ENCODE measurements at places on chromosomes 1 and 21.

DNA sequence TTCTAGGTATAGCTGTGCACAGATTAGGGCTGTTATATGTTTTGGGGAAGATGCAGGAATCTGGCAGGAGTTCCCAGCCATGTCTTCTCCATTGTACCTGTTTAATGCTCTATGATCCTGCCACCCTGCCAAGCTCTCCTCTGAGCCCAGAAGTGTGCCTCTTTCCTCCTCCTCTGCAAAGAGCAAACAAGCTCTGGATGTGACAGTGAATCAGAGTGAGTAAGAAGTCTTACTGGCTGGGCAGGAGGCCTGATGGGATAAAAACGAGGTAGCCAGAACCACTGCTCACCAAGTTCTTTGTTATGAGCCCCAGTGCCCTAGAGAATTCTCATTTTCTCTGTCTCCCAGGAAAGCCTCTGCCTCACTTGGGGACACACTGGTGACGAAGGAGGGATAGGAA is 69.0 kb downstream of the BRINP2 start:
- DNase-seq = no peak

DNA sequence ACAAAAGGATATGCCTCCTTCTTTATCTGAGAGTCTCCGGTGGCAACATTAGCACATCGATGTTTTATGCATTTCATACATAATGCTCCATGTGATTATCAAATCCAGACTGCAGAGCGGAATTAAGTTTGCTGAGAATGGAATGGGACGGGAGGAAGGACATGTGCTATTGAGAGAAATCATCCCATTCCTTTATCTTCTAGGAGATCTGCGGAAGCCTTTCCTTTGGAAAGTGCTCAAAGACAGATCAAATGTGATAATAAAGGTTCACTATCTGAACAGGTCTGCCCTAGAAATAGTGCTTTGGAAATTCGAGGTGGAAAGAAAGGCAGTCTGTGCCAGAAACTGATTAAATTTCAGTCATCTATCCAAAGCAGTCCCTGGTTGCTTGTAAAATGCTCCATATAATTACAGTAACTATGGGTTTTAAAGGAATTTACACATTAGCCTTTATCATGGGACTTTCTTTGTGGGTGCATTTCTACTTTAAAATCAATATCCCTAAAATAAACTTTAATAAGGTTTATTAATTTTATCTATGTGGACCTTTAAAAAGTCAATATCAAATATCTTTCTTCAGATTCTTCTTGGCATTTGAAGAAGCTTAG is 473.5 kb upstream of the ADGRL2 start:
- DNase-seq = no peak

GRCh38 chr1:60185684-60186083 is 112.1 kb upstream of the C1orf87 start:
- no peak for DNase-seq

DNA sequence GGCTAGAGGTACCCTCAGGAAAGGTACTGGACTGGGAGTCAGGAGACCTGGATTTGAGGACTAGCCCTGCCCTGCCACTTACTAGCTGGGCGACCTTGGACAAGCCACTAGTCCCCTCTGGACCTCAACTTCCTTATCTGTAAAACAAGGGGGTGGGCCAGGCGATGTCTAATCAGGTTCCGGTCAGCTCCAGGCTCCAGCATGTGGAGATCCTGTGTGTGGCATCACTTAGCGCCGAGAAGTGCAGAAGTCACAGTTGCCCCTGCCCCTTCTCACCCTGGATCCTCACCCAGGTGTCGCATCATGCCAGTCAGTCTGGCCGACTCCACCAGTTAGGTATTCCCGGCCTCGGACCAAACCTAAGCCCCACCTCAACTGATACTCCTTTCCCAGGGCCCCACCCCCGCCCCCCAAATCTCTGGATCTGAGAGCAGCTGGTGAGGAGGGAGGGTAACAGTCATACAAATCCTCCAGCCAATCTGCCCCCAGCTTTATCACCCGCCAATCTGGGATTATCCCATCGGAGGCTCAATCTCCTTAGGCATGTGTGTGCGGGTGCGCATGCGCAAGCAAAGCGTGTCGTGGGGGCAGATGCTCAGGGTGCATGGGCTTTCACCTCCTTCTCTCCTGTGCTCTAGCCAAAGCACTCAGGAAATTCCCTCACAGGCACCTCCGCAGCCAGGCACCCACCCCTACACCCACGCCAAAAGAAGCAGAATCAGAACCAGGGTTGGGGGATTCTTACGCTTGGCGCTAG is 5.4 kb downstream of the CELF3 start:
- no peak for DNase-seq

DNA sequence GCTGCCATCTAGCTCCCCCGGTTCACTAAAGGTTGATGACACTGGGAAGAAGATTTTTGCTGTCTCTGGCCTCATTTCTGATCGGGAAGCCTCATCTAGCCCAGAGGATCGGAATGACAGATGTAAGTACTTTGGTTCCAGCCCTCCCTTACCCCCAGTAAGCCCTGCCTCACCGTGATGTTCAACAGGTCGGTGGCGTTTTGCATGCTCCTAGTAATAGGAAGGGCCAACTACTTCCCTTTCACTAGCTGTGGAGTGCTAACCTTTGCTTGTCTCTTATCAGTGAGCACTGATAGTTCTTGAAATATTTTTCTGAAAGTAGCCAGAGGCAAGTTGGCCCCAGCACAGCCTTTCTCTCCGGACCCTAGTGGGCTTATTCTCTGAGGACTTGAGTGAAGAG is 7.5 kb downstream of the RNF220 start:
- no peak for DNase-seq

DNA sequence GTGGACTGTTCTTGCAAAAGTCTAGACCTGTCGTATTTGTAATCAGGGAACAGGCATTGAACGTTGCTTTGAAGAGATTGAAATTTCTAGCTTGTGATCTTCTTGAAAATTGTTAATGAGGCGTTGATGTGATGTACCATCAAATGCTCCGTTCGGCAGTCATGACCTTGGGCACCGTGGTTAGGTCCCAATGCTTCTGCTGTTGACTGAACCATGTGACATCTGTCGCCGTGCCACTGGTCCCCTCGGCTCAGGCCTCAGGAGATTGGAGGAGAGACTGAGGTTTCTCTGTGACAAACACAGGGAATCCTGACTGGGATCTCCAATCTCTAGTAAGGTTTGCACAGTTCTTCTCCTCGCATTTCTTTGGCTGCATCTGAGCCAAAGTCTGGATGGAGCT is 18.1 kb upstream of the KCNAB2 start:
- no peak for DNase-seq

DNA sequence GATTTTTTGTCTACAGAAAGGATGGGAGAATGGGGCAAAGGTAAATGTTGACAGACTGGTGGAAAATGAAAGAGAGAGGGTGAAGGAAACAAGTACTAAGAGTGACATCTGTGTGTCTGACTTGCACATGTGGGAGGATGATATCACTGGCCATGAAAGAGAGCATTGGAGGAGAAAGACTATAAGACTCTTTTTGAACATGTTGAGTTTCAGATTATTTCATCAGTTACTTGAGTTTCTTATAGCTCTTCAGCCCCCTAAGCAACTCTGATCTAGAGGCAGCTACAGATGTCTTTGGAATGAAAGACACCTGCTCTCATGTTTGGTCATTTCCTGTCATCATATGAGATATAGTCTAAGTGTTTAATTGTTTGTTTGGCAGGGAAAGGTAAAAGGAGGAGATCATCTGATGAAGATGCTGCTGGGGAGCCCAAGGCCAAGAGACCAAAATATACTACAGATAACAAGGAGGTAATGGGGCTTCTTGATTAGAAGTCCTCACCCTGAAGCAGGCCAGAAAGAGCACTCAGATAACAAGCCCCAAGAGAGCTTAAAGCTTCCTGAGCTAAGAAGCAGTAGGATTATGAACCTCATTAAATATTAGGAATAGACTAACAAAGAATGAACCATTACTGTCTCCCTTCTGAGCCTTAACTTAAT is 4.5 kb downstream of the POLR3C start:
- peak; percentile 31 for DNase-seq

- DNase-seq = peak; percentile 45
These were observed 239.5 kb downstream of the FAF1 start for GRCh38 chr1:50720457-50721053.

GRCh38 chr1:17630986-17631385 is 91.5 kb downstream of the ARHGEF10L start:
- DNase-seq = no peak

DNA sequence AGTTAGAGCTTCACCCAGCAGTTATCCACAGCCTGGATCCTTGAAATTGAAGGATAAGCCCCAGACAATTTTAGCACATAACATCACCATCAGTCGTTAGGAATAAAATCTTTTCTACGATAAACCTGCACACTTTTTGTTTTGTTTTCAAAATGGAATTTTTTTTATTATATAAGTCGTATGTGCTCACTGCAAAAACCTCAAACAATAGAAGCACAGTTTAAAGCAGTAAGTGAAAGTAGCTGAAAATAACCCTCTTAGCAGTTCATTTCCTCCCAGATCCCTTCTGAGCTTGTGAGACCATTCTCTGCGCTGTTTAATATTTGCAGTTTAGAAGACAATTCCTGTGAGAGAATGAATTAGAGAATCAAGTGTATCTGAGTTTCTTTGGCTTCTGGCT is 38.3 kb downstream of the ELK4 start:
- no peak for DNase-seq

DNA sequence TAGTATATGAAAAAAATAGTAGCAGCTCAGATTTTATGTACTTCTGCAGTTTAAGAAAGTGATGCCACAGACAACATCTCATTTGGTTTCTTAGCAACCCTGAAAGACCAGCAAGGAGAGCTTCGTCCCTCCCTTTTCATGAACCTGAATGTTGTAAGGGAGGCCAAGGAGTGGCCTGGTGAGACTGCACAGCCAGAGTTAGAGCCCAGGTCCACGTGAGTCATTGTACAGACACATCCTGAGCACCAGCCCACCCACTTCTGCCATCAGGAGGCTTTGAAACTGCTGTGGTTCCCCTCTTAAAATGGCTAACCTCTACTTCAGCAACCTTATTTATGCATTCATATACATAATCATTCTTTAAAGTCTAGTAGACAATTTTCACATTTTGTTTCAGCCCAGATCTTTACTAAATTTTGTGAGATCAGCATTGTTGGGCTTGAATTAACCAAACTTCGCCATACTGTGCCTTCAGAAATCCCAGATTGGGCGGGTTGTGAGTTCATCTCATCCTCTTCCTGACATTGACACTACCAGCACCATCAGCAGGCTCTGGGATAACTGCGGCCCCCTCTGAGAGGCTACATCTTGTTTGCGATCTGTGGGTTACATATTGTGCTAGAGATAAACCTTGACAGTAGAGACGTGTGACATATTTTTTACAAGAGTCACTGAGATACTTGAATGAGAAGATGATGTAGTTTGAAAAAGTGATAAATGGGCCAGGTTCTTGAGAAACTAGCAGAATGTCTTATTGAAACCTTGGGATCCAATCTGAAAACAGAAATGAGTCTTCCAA is 106.7 kb downstream of the CAMTA1 start:
- no peak for DNase-seq

DNA sequence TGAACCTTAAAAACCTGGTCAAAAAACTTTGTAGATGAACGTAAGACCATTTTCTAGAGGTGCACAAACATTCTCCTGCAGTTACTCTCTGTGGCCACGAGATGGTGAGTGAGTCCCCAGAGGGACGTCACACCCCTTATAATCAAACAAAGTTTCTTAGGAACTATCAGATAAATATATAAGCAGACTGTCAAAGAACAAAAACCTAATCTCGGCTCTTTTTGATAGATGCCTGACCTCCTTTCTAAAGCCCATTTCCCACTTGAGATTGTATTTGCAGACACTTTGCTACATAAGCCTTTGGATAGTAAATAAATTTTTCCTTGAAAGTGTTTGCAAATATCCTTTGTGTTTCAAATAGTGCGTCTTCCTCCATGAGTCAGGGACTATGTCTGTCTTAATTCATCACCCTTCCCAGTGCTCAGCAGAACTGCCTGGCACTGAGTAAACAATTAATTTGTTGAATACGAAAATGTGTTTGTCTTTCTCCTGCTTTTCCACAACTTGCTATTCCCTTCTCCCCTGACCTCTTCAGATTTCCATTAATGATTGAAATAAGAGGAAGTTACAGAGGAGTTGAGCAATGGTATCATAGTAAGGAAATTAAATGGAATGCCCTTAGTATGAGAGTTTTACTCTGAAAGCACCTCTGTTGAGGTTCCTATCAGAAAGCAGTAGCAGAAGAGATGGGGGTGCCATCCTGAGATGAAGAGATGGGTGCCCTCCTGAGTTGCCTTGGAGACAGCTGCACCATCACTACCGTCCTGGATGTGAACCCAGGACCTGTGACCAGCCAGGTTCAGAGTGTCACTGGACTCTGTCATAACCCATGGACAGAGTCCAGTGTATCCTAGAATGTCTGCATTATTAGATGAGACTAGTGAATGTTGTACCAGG is 57.8 kb upstream of the RAVER2 start:
- DNase-seq = peak; percentile 74

DNA sequence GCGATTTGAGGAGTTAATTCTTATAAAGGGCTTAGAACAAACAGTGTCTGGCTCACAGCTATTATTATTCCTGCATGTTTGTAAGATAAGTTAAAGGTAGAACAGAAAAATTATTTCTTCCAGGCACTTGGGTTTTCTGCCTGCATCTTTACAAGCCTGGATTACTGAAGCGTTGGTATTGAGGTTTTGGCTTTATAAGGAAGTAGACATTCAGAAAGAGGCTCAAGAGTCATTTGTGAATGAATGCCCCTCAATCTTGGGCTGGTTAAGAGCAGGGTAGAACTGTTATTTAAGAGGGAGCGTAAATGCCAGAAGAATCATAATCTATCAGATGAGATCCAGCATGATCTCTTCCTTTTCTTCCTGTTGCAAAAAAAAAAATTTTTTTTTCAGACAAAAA is 77.3 kb upstream of the ARID1A start:
- DNase-seq = peak; percentile 30

DNA sequence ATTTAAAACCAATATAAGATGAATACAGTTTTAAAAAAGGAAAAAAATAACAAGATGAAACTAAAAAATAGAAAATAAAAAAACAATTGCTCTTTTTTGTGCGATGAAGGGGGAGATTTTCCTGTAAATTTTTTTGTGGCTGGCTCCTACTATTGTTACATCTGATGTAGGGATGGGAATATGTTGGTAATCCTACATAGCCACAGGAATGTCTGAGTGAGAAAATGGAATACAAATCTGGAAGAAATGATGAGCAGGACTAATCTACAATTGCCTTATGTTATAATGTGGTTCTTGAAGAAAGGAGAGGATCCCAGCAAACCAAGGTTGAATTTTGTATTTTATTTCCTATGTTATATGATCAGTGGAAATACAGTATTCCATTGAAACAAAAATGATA is 40.9 kb downstream of the ATP6V1G3 start:
- no peak for DNase-seq

GRCh38 chr21:36646645-36647044 is 52.3 kb upstream of the SIM2 start:
- no peak for DNase-seq

DNA sequence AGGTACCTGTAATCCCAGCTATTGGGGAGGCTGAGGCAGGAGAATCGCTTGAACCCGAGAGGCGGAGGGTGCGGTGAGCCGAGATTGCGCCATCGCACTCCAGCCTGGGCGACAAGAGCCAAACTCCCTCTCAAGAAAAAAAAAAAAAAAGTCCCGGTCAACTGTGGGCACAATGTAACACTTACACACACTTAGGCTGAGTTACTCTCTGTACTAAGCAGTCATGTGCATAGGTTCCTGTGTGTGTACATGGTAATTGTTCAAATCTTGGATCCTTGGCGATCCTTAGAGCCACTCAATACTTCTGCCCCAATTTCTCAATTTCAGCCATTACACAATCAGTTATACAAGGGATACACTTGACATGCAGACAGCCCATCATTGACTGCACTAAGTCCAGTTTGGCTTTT is 11.6 kb downstream of the SDCCAG8 start:
- DNase-seq = peak; percentile 85

GRCh38 chr1:39828734-39829133 is 40.1 kb upstream of the BMP8B start:
- no peak for DNase-seq
